ENCODE measurements at places on chromosomes 1 and 21. TPM values are rescaled to one million over a fixed set of nuclear protein-coding genes. Genes with fewer than 3 reads are reported as not detected.

CLCA1 gene
- 0.05 TPM for polyA plus RNA-seq

A3GALT2 gene
- not detected for polyA plus RNA-seq

WDR47 gene
- 54.7 TPM for polyA plus RNA-seq

RAB29 gene
- 26.7 TPM for polyA plus RNA-seq

C1orf141 gene
- not detected for polyA plus RNA-seq

DESI2 gene
- 33.9 TPM for polyA plus RNA-seq

LRRN2 gene
- polyA plus RNA-seq = not detected

RNU1-3 gene
- polyA plus RNA-seq = not detected

CELA3B gene
- not detected for polyA plus RNA-seq
